ENCODE measurements at places on chromosomes 7 and 10.

DNA sequence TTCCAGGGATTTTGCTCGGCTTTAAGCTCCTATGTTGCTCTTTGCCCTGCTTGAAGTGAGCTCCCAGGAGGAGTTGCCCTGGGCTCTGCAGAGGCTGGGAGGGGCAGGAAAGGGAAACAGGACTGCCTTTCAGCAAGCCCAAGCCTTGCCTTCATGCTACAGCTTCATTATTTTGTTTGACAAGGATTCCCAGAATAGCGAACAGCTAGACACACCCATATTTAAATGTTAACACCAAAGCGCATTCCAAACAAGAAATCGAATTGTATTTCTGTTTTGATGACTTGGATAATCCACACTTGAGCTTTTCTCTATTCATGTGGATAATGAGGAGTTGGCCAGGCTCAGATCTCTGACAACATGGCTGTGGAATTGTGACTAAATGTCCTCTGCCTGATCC lies 6.3 kb downstream of the KIAA1217 start:
- DNase-seq, result no peak

DNA sequence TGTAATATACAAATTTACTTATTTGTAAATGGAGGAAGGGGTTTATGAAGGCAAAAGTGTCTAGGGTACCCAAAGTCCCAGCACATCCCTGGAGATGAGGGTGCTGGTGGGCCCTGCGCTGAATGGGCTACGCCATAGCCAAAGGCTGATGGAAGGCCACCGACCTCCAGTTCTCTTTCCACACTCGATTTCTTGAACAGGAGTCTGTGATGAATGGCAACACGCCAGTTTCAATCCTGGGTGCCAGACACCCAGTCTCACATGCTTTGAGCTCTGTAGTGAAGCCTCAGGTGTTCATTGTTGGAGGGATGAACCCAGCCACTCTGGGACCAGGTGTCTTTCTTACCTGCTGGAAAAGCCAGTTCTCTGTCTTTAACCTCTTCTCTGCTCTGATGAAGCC lies 752 bp downstream of the LRMDA start:
- DNase-seq, result no peak

DNA sequence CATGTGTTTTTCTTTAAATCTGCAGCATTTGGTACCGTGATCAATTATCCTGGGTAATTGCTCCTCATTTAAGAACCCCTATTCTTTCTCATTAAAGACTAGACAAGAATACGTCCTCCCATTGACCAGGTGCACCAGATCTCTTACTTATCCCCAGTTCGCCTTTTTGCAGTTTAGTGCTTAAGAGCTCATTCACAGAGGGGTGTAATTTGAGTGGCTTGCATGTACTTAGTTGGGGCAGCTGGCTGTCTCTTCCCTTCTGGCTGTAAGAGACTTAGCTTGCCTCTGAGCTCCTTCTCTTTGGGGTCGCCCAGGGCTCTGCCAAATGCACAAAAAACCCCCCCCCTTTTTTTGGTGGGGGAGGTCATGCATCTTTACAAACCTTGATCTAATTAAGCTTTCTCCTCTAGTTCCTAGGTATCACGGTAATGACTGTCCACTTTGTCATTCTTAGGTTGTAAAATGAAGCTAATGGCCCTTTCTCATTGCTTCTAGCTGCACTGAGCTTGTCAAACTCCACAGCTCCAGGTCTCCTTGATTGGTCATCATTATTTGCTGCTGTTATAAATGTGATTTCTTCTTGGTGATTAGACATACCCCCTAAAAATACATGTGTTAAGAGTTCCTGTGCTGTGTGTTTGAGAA lies 26.3 kb downstream of the GAD2 start:
- DNase-seq, result no peak

- DNase-seq, result peak; percentile 36
These were observed 28.4 kb downstream of the CAMK1D start for GRCh38 chr10:12377658-12378290.

DNA sequence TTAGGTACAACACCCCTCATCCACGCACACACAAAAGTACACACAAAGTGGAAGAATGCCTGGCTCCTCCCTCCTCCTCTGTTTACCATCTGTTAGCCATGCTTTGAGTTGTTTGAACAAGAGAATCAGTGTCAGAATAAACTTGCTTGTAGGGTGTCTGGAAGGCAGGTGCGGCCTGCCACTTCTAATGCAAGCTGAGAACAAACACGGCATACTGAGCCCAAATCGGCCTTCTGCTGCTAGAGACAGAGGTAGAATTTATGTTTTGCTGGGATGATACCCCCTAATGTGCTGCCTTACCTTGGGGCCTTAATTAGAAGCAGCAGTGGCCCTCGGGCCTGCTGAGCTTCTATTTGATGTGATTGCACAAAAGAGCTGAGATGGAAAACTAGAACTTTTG lies 24.9 kb upstream of the FAM180A start:
- no peak for DNase-seq

GRCh38 chr10:80772596-80772995 lies 234.9 kb downstream of the SH2D4B start:
- no peak for DNase-seq

GRCh38 chr7:14579971-14580370 lies 322.6 kb downstream of the DGKB start:
- no peak for DNase-seq

DNA sequence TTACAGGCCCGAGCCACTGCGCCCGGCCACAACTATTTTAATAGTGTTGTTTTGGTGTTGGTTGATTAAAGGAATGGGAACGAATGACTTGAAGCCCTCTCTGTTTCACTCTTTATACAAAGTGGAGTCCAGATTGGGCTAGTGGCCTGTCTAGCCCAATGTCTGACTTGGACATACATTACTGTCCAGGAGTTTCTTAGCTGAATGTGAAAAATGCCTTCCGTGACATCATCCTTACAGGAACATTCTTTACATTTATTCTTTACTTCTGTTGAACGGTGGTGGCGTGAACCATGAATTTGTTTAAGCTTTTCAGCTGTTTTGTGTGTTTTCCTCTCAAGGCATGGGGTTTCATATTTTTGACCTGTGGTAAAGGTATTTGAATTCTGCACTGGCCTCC lies 67.9 kb downstream of the DAGLB start:
- DNase-seq, result no peak

DNA sequence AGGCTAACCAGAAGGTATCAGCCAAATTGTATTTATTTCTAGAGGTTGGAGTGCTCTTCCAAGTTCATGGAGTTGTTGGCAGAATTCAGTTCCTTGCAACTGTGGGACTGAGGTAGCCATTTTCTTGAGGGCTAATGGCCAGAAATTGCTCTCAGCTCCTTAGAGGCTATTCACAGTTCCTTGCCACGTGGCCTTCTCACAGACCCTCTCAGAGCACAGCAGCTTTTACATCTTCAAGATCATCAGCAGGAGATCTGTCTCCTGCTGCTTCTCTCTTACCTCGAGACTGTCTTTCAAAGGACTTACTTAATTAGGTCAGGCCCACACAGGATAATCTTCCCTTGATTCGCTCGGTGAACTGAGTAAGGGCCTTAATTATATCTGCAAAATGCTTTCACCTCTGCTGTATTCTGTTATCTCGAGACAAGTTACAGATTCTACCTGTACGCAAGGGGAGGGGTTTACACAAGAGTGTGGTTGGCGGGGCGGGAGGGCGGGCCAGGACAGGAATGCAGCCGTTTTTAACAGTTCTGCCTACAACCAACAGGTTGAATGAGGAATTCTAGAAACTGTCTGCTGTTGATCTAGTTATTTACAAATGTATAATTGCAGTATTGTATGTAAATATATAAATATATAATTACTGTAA lies 15.0 kb downstream of the MIOS start:
- DNase-seq, result no peak

DNA sequence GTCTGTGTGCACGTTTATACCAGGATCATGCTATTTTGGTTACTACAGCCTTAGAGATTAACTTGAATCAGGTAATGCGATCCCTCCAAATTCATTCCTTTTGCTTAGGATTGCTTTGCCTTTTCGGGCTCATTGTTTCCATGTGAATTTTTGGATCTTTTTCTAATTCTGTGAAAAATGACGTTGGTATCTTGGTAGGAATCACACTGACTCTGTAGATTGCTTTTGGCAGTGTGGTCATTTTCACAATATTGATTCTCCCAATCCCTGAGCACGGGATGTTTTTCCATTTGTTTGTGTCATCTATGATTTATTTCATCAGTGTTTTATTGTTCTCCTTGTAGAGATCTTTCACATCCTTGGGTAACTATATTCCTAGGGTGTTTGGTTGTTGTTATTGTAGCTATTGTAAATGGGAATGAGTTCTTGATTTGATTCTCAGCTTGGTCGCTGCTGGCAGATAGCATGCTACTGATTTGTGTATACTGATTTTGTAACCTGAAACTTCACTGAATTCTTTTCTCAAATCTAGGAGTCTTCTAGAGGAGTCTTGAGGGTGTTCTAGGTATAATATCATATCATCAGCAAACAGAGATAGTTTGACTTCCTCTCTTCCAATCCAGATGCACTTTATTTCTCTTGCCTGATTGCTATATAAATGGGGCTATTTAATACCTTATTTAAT lies 18.2 kb downstream of the SNX8 start:
- DNase-seq, result no peak

DNA sequence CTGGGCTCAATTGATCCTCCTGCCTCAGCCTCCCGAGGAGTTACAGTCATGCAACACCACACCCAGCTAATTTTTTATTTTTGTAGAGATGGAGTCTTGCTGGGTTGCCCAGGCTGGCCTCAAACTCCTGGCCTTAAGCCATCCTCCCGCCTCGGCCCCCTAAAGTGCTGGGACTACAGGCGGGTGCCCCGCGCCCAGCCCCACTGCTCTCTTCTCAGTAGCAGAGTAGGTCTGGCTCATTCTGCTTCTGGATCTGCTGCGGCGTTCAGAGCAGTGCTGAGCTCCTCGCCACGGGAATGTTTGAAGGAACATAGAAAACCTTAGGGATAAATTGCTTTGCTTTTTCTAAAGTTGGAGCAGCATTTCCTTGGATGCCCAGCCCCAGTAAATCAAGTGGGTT lies 27.4 kb downstream of the WIPI2 start:
- no peak for DNase-seq

- no peak for DNase-seq
These were observed 15.4 kb upstream of the HIBADH start for GRCh38 chr7:27677912-27678612.

DNA sequence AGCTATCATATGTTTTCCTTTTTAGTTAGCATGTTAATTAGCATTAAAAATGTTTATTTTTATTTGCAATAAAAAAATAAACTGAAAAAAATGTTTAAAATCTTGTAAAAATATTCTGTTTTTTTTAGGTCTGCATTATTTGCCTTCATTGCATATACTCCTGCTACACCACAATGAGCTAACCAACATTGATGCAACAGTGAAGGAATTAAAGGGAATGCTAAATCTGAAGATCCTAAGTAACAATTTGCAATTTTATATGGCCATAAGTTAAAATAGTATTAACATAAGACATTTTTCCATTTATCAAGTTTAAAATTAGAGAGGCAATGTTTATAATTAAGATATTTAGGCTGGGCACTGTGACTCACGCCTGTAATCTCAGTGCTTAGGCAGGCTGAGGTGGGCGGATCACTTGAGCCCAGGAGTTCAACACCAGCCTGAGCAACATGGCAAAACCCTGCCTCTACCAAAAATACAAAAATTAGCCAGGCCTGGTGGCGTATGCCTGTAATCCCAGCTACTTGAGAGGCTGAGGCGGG lies 32.2 kb downstream of the LRRC72 start:
- no peak for DNase-seq

DNA sequence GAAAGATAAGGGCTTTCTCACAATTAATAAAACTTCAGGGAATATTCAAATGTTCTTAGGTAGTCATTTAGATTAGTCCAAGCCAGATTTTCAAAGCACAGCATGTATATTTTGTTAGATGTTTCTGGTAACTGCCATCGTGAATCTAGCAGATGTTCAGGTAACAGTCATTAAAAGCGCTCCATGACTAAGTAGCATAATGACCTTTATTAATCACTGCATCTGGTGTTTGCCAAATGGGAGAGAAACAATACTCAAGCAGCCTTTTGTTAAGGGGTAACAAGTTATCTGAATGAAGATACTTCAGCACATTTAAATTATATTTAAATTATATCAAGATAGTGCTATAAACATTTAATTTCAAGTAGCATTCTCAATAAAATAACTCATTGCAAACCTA lies 47.5 kb downstream of the USP6NL start:
- no peak for DNase-seq

- no peak for DNase-seq
These were observed 288.4 kb downstream of the SNX13 start for GRCh38 chr7:17651863-17652385.

- no peak for DNase-seq
These were observed 103.0 kb downstream of the COBL start for GRCh38 chr7:51213618-51214017.

DNA sequence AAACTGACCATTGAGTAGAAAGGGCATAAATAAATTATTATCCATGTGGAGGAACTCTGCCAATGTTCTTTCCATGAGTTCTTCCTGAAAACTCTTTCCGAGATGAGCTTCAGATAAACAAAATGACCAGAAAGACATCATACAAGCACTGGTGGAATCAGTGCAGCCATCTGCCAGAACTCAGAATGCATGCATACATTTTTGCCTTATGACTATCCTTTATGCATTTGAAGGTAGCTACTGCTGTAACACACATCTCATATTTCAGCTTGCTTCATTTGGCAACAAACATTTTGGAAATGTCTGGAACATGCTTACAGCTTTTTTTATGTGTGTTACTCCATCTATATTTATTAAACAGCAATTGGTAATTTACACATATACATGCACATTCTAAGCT lies 448.9 kb downstream of the PLXDC2 start:
- no peak for DNase-seq

GRCh38 chr7:27901028-27901760 lies 161.2 kb downstream of the TAX1BP1 start:
- DNase-seq, result no peak

GRCh38 chr10:78286186-78286585 lies 252.5 kb downstream of the RPS24 start:
- no peak for DNase-seq

DNA sequence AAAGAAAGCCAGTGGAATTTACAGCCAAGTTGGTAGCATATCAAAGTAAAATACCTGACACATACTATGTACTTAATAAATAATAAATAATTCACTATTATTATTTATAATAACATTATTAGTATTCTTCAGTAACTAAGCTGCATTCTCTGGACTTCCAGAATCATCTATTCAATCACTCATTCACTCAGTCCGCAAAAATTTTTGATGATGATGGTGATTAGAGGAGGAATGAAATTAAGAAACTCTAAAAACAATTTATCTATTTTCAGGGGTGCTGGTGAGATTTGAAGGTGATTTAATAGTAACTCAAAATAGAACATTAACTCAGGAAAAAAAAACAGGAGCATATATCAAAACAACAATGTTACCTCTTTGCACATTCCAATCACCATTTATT lies 3.2 kb upstream of the LIPN start:
- no peak for DNase-seq

DNA sequence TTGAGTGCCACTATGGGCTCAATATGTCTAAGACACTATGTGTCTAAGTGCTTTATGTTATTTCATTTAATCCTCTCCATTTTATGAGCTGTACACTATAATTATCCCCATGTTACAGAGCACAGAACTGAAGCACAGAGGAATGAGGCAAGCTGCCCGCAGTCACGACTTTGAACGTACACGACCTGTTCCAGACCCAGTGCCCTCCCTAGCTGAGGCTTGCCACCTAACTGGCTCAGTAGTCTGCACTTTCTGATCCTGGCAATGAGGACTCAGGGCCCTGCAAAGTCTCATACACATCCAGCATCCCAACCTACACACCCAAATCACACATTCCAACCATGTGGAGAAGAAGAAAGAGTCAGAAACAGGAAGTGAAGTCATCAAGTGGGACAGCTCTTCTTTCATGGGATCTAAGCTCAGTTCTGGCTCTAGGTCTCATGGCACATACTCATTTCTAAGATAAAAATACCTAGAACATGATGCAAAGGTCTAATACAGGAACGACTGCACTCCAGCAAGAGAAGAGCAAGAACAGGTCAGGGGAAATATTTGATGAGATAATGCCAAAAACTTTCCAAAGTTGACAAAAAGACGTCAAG lies 42.4 kb upstream of the DDC start:
- no peak for DNase-seq

All from dorsolateral prefrontal cortex (tissue), 122 donors.